Osteoblast (primary cell): ENCODE measurements at places on chromosomes 12 and 14. TPM values are rescaled to one million over a fixed set of nuclear protein-coding genes. Genes with fewer than 3 reads are reported as not detected.

Gene GNG2
- total RNA-seq, result 7.4 and 9.8 TPM in 2 replicates

Gene FOXG1
- total RNA-seq, result under 0.01 TPM in 1 of 2 replicates, not detected in the other

GRCh38 chr12:132736913-132737312 lies 24.7 kb downstream of the ANKLE2 start:
- DNase-seq, result peak; percentile 43

Gene PRIMA1
- not detected in 2 replicates for total RNA-seq

- DNase-seq, result no peak
Measured at GRCh38 chr12:50120521-50120920, 8.5 kb downstream of the COX14 start.

GRCh38 chr14:32252030-32252670 lies 49.1 kb upstream of the RNU6-8 start:
- no peak for DNase-seq

Gene ZNF384
- 19.9 and 22.4 TPM in 2 replicates for total RNA-seq

Gene OR6C65
- not detected in 2 replicates for total RNA-seq

- DNase-seq, result no peak
Measured at GRCh38 chr12:14767617-14768016, 35.7 kb downstream of the WBP11 start.

GRCh38 chr12:71649401-71649800 lies 14.2 kb downstream of the ZFC3H1 start:
- DNase-seq, result no peak

DNA sequence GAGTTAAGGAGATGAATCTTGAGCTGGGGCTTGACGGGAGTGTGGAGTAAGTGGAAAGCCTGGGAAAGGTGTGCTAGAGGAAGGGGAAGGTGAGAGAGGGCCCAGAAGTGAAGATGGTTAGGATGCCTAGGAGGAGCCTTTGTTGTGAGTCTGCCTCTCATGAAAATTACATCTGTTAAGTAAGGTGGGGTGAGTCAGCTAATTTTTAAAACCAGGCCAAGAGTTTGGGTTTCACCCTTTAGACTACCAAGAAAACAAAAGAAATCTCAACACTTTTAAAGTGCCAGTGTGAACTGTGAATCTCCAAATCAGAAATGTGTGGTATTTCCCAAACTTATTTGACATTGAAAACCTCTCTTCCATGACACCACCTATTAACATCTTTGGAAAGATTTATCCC lies 185.2 kb downstream of the CRADD start:
- DNase-seq, result no peak

- no peak for DNase-seq
Measured at GRCh38 chr12:45654002-45654665, 75.4 kb upstream of the ARID2 start.

GRCh38 chr12:47763481-47764346 lies 5.0 kb upstream of the RAPGEF3 start:
- no peak for DNase-seq

DNA sequence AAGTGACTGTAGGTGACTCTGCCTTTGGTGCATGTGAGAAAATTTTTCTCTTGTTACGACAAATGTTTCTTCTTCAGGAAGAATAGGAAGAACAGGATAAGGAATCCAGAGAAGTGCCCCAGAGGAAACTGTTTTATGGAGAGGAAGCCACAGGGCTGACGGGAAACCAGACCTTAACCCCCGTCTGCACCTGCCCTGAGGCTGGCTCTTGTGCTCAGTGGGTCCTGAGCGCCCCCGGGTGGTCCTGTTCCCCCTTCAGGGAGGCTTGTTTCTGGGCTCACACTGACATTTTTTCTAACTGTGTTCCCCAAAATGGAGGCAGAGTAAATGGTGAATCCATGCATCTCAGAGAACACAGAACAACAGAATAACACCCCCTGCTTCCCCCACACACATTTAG lies 691.8 kb downstream of the TMEM121 start:
- DNase-seq, result no peak

DNA sequence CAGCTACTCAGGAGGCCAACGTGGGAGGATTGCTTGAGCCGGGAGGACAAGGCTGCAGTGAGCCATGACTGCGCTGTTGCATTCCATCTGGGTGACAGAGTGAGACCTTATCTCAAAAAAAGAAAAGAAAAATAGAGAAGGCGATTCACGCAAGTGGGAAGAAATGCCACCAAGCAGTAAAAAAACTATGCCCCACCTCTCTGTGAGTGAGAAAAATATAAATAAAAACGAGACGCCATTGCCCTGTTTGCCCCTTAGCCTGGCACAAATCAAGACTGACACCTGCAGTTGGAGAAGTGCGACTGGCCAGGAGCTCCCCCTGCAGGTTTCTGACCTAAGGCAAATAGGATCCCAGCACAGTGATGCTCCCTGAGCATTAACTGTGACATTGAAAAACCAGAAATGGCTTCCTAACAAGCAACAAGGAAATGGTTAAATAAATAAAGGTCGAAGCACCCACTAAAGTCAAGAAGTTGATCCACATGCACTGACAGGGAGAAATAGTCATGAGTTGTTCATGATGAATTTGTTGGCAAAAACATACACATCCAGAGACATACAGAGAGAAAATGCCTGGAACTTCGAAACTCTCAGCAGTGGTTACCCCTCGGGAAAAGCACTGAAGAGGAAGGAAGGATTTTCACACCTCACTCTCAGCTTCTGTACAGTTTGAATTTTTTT lies 21.1 kb downstream of the GSC start:
- no peak for DNase-seq

Gene PRR4
- 2.7 and 2.9 TPM in 2 replicates for total RNA-seq

DNA sequence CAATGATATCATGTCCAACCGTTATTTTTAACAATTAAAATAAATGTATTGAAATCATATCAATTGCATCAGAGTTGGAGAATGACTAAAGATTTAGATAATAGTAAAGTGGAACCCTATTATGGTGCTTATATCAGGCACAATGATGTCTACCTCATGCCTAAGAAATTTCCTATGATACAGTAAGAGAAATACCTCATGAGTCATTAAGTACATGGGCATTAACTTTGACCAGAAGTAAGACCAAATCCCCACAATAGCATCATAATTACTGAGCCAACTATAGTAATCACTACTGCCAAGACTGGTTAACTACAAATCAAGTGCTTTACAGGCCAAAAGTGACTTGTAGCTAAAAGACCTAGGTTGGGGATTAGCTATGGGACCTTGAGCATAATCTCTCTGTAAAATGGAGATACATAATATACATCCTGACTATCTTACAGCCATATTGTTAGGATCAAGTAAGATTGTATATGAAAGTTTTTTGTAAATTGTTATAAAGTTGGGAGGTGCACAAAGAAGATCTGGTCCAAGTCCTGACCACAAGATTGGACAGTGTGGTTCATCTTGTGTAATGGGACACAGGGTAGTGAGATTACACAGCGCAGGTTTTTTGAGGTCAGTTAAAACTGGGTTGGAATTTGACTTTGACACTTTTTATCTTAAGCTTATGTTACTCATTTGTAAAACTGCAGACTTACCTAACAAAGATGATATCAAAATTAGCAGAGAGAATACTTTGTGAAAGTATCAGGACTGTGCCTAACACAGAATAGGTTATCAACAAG lies 60.5 kb downstream of the ERGIC2 start:
- DNase-seq, result peak; percentile 83

GRCh38 chr14:74488786-74489397 lies 4.2 kb downstream of the NPC2 start:
- no peak for DNase-seq

- DNase-seq, result no peak
Measured at GRCh38 chr12:13060581-13060980, 16.4 kb downstream of the FAM234B start.

DNA sequence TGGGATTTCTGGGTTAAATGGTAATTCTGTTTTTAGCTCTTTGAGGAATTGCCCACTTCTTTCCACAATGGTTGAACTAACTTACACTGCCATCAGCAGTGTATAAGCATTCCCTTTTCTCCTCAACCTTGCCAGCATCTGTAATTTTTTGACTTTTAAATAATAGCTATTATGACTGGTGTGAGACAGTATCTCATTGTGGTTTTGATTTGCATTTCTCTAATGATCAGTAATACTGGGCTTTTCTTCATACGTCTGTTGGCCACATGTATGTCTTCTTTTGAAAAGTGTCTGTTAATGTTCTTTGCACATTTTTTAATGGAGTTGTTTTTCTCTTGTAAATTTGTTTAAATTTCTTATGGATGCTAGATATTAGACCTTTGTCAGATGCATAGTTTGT lies 323.7 kb downstream of the CCDC91 start:
- no peak for DNase-seq

GRCh38 chr12:62332598-62332997 lies 72.4 kb downstream of the USP15 start:
- peak; percentile 13 for DNase-seq

DNA sequence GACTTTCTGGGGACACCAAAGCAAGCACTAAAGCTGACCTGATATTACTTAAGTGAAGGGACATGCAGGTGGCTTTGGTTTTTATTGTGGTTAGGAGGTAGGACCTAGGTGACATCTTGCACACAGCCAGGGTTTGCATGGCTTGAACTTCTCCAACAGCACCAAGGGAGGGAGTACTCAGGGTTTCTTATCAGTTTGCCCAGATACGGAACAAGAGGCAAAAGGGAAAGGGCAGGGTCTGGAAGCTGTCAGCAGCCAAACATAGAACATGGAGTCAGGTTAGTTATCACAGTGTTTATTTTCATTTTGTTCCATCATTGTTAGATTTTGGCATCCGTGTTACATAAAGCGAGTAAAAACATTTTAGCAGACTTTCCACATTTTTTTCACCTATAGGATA lies 186.3 kb upstream of the CLEC14A start:
- DNase-seq, result no peak

DNA sequence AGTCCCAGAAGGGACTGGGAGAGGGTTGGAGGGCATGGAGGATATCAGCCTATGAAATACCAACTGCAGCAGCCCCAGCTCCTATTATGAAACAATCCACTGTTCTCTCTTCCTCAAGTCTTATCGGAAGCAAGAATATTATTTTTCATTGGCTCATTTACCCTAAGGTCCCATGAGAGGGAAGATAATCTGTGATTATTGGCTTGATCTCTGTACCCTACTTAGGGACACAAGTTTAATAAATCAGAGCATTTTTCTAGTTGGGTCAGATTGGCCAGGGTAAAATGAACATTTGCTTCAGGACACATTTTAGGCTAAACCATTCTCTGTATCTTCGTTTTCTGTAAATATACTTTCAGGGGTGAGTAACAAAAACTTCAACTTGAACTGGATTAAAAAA lies 43.1 kb upstream of the GNG2 start:
- no peak for DNase-seq

DNA sequence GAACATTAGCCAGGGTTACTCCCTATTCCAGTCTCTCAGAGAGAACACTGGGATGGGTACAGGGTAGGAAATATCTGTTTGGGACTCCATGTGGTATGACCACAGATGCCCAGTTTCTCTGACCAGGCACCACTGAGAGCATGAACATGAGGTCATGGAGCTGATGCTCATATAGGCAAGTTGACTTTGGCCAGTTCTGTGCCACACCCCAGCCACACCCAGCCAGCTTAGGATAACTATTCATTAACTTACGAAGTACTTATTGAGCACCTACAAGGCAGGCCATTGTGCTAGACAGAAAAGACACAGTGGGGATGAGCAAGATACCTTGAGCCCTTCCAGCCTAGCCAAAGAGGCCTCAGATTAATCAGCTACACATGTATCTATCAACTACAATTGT lies 262.5 kb downstream of the DPF3 start:
- no peak for DNase-seq

Gene PAX9
- under 0.01 TPM in 1 of 2 replicates, not detected in the other for total RNA-seq

- no peak for DNase-seq
Measured at GRCh38 chr12:81143057-81143456, 65.2 kb downstream of the ACSS3 start.

DNA sequence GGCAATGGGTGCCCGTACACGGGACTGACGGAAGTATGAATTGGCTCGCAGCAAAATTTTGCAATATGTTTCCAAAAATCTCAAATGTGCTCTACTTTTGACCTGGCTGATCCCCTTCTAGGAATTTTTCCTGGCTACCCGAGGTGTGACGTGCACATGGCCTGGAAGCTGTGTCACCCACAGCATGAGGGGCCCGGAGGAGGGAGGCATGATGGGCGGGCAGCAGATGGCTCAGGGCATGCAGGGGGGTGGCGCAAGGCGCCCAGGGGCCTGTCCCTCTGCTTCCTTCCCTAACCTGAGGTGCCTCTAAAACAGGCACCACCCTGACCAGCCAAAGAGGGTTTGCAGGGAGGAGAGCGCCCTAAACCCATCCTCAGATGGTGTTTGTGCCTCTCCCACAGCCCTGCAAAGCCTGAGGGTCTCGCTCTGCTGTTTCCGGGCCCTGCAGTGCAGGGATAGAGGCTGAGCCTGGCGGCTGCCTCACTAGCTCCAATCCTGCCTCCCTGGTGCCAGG lies 6.7 kb downstream of the GPR132 start:
- peak; percentile 47 for DNase-seq

Gene CSRP2
- 10.0 and 13.4 TPM in 2 replicates for total RNA-seq

DNA sequence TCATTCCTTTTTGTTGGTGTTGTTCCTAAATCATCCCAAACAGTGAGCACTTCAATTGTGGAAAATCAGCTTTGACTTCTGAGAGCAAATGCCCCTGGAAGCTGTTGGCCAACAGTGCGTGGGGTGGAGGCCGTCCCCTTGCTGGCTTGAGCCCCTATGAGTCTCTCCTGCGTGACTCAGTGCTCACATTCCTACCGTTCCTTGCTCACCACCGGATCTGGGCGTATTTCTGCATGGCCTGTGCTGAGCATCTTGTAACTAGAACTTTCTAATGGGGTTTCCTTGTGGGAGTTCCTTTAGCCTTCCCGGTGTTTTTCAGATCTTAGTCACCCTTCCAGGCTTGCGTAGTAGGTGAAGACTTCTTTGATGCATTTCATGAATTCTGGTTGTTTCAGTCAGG lies 14.7 kb downstream of the SERPINA1 start:
- peak; percentile 100 for DNase-seq

Gene CD163
- under 0.01 TPM in 2 replicates for total RNA-seq

- no peak for DNase-seq
Measured at GRCh38 chr12:64612843-64613242, 2.5 kb downstream of the RASSF3 start.

DNA sequence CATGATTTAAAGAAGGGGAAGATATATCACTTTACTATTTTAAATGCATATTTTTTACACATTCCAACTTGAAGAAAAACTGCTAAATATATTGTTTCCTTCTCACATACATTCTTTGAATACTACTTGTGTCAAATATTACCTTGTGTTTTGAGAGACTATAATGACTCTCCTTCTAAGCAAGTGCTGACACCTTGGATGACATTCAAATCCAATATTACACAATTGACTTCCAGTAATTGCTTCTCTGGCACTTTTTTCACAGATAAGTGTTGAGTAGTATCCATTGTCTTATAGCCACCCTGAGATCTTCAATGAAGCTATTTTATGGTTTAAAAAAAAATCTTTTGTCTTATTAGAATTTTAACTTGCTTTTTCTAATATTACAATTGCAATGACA lies 61.2 kb upstream of the ST8SIA1 start:
- DNase-seq, result no peak

DNA sequence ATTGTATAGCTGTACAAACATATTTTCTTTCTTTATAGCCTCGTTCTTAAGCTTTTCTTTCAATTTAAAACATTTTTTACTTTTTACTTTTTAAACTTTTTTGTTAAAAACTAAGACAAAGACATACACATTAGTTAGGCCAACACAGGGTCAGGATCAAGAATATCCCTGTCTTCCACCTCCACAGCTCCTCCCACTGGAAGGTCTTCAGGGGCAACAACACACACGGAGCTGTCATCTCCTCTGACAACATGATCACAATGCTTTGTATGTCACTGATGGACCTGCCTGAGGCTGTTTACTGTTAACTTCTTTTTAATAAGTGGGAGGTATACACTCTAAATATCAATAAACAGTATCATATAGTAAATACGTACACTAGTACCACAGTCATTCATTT lies 191.3 kb downstream of the SYT10 start:
- DNase-seq, result no peak

GRCh38 chr12:32826807-32827412 lies 69.7 kb downstream of the PKP2 start:
- DNase-seq, result no peak
